ENCODE measurements at places on chromosomes 6 and 20.

DNA sequence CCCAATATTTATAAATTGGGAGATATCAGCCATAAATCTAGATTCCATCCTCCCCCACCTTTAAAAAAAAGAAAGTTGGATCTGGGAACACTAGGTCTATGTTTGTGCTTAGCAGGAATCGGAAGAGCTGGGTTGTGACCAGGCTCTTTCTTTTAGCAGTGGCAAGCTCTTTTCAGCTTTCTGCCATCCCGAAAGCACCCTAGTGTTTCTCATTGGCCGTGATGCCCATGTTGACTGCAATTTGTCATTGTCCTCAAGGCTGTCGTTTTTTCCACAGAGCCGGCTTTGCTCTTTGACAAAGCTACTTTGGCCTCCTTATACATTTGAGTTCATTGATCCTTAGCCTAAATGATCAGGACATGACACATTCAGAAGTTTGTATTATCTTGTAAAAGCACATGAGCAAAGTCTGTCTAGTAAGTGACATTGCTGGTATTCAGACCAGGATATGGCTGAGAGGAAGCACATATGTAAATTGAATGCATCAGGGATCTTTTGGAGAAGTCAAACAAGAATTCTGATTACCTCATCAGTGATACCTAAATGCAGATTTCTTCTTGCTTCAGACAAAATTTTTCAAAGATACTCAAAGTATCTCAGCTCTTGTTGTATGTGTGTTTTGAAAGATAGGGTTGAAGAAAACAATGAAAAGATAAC, 50.1 kb downstream of the CARMIL1 start:
- DNase-seq: no peak

DNA sequence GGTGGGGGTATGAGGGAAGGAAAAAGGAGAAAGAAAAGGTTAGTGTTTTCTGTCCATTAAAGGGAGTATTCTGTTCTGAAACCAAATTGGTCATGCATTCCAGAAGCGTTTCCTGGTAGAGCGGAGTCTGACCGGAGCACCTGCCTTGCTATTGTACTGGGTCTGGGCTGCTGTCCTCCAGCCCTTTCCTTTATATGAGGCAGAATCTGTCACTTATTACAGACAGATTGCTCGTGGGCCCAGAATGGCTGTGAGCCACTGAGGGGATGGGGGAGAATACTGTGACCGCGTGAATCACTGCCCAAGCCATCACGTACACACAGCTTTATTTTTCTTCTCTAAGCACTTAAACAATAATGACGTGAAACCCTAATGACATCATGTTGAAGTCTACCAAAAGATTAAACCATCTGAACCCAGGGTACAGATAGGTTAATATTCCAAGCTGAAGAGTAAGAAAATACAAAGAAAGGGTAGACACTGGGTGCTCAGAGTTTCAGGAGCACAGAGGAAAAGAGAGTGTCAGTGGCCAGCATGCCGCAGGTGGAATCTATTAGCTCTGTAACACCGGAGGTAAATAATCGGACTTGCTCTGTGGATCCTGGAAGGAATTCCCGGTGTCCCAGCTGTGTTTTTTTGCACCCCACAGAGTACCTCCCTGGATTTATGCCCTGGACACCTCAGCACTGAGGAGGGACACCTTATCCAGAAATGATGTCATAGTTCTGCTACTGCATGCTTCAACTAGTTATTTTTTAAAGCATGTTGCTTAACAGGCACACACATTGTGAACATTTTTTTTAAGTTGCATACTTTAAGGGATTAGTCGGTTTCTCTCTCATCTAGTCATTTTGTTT, 573.3 kb downstream of the PKHD1 start:
- no peak for DNase-seq

GRCh38 chr6:93366506-93366905, 52.9 kb downstream of the EPHA7 start:
- no peak for DNase-seq

GRCh38 chr20:41167481-41168253, 30.3 kb downstream of the PLCG1 start:
- DNase-seq: no peak

GRCh38 chr6:159966339-159966738, 2.5 kb upstream of the IGF2R start:
- DNase-seq: no peak

GRCh38 chr20:33677991-33678702, 3.9 kb upstream of the NECAB3 start:
- DNase-seq: no peak
